ENCODE measurements at places on chromosomes 4 and X. TPM values are rescaled to one million over a fixed set of nuclear protein-coding genes. Genes with fewer than 3 reads are reported as not detected.

DNA sequence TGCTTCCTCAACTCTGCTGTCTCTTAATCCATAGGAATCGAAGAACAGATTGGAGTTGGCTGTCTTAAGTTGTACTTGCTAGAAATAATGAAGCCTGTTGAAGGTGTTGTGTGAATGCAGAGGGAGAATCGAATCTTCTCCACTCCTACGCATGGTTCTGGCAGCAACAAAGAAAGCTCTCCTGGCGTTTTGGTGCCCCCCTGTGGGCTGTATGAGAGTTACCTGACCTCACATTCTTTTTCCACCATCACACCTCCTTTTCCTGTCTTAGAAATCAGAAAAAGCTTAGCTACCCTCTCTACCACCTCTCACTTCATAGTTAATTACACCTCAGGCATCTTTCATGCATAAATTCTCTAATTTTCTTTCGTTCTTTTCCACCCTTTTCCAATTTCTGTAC lies 16.3 kb downstream of the KLF8 start:
- DNase-seq: peak; percentile 4

GRCh38 chr4:171727185-171727584 lies 86.0 kb upstream of the GALNTL6 start:
- no peak for DNase-seq

GRCh38 chrX:78213331-78213730 lies 73.9 kb upstream of the TAF9B start:
- no peak for DNase-seq

GRCh38 chr4:4655901-4656300 lies 114.1 kb upstream of the STX18 start:
- no peak for DNase-seq

- no peak for DNase-seq
Observed at GRCh38 chrX:64842492-64842891, 133.8 kb downstream of the ZC4H2 start.

DNA sequence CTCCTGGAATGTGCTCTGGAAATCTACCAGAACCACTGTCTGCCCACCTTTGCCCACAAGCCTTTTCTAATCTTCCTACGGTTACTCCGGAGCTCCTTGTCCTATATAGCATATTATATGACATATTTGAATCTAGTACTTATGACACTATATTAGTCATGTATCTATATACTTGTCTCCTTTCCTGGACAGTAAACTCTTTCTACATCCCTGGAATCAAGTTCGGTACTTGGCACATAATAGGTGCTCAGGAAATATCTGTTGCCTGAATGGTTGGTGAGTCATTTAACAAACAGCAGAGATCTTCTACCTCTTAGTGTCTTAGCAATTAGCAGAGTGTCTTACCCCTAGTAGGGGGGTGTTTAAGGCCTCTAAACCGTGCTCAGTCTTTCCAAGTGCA lies 123.6 kb downstream of the RELL1 start:
- no peak for DNase-seq

GRCh38 chr4:10893395-10893794 lies 208.8 kb upstream of the CLNK start:
- no peak for DNase-seq

DNA sequence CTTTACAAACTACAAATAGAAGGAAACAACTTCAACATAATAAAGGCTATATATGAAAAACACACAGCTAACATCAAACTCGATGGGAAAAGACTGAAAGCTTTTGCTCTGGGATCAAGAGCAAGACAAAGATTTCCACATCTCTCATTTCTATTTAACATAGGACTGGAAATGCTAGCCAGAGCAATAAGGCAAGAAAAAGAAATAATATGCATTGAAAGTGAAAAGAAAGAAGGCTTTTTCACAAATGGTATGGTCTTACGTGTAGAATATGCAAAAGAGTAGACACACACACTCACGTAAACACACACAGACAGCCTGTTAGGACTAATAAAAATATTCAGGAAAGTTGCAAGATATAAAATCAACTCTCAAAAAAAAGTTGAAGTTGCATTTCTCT lies 660.5 kb upstream of the PCDH10 start:
- DNase-seq: no peak

- DNase-seq: no peak
Observed at GRCh38 chr4:17376205-17376604, 135.7 kb downstream of the QDPR start.

GRCh38 chr4:178480105-178480504 lies 1037.9 kb upstream of the AGA start:
- DNase-seq: no peak

MMRN1 gene
- 1,534 TPM for total RNA-seq
